ENCODE measurements at places on chromosomes 16 and 17.

DNA sequence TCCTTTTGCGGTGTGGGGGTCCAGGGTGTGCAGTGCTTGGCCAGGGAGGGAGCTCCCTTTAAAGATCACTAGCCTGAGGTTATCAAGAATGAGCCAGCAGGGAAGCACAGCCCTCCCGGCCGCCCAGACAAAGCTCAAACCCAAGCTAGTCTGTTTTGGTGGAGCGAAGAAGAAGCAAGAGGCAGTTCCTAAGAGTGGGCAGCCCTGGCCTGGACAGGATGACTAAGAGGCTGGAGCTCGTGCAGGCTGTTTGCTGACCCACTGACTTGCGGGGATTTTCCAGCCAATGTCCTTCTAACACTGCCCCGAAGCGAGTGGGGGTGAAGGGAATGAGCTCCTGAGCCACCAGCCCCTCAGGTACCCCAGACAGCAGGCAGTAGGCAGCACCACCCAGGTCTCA is 134.4 kb downstream of the COPRS start:
- DNase-seq = no peak

DNA sequence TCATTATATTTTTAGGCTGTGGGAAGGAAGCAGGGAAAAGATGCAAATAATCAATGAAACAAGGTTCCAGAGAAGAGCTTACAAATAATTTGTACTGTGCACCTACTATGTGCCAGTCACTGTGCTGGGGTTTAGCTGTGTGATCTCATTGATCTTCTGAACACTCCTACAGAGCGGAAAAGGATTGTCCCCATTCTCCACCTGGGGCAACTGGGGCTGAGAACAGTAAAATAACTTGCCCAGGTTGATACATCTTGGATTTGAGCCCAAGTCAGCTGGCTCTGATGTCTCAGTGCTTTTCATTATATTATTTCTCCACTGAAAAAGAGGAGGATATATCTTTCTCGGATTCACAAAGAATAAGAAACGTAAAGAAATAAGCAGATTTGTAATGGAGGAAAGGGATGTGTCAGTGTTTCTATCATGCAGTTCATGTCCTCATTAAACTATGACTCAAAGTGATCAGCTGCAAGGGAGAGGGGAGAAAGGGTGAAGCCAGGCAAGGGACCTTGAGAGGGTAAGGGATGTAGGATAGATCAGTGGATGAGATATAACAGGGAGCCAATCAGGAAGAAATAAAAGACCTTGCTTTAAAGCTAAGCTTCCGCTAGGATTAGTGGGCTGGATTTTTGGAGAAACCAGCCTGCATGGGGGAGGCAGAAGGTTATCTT is 143.6 kb upstream of the NOL11 start:
- no peak for DNase-seq

- no peak for DNase-seq
Observed at GRCh38 chr17:64423881-64424280, 25.0 kb upstream of the MILR1 start.

DNA sequence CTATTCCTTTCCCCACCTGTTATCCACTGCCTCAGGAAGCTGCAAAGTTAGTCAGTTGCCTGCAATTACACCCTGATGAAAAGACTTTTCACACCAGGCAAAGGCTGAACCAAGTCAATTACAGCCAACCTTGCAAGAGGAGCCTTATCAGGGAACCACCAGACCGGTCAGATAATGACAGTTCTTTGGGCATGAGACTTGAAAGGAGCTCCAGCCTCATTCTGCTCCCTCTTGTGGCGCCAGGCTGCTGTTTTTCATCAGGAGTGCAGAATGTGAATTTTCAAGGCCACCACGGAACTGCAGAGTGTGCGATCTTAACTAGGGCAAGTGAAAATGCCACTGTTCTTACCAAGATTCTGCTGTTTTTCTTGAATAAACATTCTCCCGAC is 22.5 kb downstream of the DNAI2 start:
- peak; percentile 90 for DNase-seq

GRCh38 chr16:81821436-81822128 is 42.5 kb downstream of the PLCG2 start:
- no peak for DNase-seq

- no peak for DNase-seq
Observed at GRCh38 chr16:2022723-2023091, 3.1 kb downstream of the NPW start.
